Stimulated activated CD8-positive, alpha-beta memory T cell treated with anti-CD3 and anti-CD28 coated beads, Interleukin-15, amount 100 ng/mL, for 1 hour (primary cell): ENCODE measurements at places on chromosomes 13 and 19.

GRCh38 chr13:108087810-108088209, 127.5 kb downstream of the LIG4 start:
- no peak for DNase-seq

GRCh38 chr19:52993342-52994178, 20.2 kb upstream of the ERVV-1 start:
- peak; percentile 61 for DNase-seq

GRCh38 chr19:53908106-53908934, 758 bp upstream of the CACNG7 start:
- DNase-seq = no peak

- DNase-seq = no peak
Measured at GRCh38 chr13:113591750-113592149, 7.2 kb downstream of the TFDP1 start.

DNA sequence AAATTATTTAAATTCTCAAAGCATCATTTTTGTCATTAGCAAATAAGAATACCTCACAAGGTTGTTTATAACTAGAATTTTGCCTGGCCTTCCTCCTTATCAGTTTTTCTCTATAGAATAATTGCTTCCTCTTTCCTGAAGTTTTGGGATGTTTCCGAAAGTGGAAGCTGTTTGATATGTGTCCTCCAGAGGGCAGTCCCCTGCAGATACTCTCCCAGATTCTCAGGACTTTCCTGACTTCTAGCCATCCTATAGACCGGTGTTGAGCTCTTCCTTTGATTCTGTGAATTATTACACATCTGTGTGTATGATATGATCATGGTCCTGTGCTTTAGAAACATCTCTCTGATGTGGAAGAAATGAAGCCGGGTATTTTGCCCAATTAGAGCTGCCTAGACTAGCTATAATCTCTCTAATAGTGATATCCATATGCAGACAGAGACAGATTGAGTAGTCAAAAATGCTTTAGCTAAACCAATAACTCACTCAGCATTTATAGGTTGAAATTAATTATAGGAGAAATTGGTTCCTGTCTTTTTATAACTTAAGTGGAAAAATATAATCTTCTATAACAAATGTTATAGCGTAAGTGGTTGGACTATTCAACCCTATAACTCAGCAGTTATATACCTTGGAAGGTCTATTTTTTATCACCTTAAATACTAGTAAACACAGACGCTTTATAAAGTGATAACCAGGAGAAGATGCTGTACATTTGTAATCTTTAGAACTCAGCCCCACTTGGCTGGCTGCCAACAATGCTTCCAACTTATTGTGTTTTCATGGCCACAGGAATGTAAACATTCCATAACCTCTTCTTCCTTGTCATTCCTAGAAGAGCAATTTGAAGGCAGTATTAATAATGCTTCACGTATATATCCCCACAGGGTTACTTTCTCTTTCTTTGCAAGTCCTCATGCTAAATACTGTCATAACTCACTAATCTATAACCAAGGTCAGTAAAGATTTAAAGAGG, 201.0 kb upstream of the RXFP2 start:
- no peak for DNase-seq

- no peak for DNase-seq
Measured at GRCh38 chr13:100234524-100235136, 145.7 kb downstream of the PCCA start.

DNA sequence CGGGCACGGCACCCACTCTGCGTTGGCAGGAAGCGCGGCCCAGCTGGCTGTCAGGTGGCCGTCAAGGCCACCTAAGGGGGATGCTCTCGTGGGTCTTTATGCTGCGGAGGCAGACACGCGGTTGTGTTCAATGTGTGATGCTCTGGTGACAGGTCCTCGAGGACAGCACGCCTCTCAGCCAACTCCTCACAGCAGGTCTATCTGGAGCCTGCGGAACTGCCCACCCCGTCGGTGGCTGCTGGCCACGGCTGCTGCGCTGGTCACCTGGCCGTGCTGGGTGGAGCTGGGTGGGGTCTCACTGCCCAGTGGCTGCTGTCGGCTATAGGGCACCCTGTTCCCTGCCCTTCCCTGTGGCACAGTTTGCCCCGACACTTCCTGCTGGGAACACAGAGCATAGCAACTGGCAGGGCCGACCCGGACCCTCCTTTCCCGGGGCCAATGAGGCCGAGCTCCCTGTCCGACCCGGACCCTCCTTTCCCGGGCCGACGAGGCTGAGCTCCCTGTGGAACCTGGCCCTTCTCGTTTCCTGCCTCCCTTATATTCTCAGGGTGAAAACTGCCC, 14.3 kb upstream of the F7 start:
- no peak for DNase-seq

- no peak for DNase-seq
Measured at GRCh38 chr19:23402388-23402787, 7.1 kb upstream of the ZNF91 start.

- no peak for DNase-seq
Measured at GRCh38 chr19:7242601-7243258, 51.5 kb downstream of the INSR start.

DNA sequence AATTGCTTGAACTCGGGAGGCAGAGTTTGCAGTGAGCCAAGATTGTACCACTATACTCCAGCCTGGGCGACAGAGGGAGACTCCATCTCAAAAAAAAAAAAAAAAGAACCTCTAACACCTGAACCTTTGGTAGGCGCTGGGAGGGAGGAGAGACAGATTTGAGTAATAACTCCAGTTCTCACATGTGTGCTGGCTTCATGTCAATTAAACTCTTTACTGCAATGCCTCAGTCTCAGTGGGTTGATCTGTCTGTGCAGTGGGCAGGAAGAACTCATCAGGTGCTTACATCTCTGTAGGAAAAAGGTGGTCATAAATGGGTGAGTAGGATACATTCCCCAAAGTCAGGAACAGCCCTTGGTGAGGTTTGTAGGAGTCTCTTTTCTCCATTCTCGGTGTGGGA, 85.1 kb upstream of the ABCC4 start:
- no peak for DNase-seq

DNA sequence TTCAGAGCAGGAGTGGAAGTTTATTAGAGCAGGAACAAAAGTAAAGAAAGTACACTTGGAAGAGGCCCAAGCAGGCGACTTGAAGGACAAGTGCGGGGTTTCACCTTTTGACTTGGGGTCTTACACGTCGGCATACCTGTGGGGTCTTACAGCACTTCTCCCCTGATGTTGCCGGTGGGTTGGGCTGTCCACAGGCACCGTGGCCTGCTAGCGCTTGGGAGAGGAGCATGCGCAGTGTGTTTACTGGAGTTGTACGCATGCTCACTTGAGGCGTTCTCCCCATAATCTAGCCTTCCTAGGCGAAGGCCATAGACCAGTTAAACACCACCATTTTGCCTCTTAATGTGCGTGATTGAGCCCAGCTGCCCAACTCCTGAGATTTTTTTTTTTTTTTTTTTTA, 25.0 kb upstream of the PLEKHF1 start:
- DNase-seq = no peak

DNA sequence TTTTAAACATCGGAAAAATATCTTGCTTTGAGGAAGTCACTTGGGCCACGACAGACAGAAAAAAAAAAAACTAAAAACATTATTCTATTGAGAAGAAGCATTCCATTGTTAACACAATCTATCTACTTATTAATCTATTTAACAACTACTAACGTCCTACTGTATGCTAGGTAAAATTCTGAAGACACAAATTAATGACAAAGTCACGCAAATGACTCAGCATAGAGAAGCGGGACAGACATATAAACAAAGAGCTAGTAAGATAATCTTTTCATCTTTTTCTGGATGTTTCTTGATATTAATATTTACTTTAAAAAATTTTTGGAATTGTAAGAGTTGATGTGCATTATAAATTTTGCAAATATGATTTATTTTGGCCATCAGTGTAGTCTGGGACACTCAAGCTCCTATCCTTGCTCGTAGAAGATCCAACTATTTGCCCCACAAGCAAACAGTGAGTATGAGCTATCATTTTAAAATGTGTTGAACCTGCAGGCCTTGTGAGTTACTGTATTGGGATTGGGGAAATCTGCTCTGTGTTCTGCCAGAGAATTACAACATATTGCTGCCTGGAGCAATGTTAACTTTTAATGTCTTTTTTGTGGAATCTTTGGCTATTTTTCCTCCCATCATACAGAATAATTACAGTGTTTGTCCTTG, 109.1 kb downstream of the PCDH9 start:
- no peak for DNase-seq

GRCh38 chr19:48530770-48531169, 19.1 kb upstream of the LMTK3 start:
- DNase-seq = no peak

- DNase-seq = no peak
Measured at GRCh38 chr13:73258406-73258805, 199.6 kb downstream of the KLF5 start.

DNA sequence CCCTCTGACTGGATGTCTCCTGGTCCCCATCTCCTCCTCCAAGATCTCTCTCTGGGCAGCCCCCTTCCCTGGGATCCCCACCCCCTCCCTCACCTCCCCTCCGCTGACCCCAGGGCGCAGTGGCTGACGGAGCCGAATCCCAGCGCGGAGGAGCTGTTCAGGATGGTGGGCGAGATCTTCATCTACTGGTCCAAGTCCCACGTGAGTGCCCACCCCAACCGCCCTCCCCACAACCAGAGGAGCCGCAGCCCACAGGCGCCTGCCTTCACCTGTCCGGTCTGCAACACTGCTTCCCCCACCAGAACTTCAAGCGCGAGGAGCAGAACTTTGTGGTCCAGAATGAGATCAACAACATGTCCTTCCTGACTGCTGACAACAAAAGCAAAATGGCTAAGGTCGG, 89.4 kb downstream of the RYR1 start:
- no peak for DNase-seq

GRCh38 chr13:80889829-80890228, 548.9 kb upstream of the SPRY2 start:
- DNase-seq = no peak

GRCh38 chr19:961866-962620, 22.1 kb upstream of the WDR18 start:
- no peak for DNase-seq

DNA sequence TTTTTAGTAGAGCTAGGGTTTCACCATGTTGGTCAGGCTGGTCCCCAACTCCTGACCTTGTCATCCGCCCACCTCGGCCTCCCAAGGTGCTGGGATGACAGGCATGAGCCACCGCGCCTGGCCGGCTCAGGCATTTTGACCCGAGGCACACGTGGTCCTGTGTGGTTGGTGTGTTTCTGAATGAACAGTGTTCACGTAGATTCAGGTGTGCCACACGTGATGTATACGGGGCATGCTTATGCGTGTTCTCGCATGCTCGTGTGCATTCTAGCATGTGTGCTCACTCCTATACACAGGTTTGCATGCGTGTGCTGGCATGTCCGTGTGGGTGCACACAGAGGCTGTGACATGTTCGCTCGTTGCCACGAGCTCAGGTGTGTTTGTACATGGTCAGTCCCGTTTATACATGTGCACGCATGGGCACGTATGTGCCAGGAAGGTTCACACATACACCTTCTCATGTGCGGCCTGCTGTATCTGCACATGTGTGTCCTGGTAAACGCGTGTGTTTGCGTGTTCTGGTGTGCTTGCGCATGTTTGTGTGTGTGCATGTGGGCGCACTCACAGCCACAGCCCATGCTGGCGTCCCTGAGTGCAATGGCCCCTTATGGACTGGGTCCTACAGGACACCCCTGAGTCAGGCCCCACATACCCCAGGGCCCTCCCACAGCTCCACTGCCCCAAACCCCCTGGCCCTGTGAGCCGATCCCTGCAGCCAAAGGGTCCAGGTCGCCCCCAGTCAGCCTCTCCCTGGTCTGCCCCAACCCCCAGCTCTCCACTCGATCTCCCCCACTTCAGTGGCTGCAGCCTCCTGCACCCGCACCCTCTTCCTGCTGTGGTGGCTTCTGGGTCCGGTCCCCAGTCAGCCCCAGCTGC, 20.6 kb upstream of the TCF3 start:
- no peak for DNase-seq
